Mammary epithelial cell (primary cell): ENCODE measurements at places on chromosomes 6 and 20. TPM values are rescaled to one million over a fixed set of nuclear protein-coding genes. Genes with fewer than 3 reads are reported as not detected.

GRCh38 chr20:8726460-8726859 lies 342.4 kb upstream of the PLCB4 start:
- DNase-seq: no peak

Gene PLG
- not detected for total RNA-seq

- DNase-seq: peak; percentile 64
These were observed 152.3 kb upstream of the SCGN start for GRCh38 chr6:25499615-25500235.

DNA sequence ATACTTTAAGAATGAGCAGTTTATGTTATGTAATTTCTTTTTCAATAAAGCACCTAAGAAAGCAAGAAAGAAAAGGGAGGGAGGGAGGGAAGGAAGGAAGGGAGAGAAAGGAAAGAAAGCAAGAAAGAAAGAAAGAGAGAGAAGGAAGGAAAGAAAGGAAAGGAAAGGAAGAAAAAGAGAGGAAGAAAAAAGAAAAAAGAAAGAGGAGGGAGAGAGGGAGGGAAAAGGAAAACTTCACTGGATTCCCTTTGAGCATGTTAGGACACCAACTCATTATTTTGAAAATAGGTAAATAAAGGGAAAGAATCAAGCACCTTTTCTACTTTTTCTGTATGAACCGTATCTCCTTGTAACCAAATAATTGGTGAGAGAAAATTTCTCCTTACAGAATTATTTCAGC lies 32.3 kb upstream of the TOP1 start:
- no peak for DNase-seq

Gene VNN1
- total RNA-seq: 0.09 TPM in 1 of 2 replicates, not detected in the other

GRCh38 chr20:58888521-58889333 lies 36.2 kb downstream of the GNAS start:
- DNase-seq: peak; percentile 73

DNA sequence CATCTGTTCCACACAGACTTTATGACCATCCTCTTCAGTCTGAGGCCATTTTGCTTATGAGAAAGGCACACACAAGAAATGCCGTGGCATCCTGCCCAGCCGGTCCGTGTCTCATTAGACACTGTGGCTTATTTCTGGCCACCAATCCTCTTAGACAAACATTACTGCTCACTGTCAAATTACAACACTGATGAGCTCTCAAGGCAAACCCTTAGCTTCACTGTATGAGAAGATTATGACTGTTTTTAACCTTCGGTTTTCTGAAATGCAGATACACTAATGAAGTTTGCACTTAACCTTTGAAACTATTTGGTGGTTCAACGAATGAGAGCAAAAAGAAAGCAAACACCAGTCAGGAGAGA lies 50.5 kb upstream of the DST start:
- DNase-seq: peak; percentile 63

- peak; percentile 42 for DNase-seq
These were observed 71.0 kb upstream of the SAMD3 start for GRCh38 chr6:130293800-130294199.

DNA sequence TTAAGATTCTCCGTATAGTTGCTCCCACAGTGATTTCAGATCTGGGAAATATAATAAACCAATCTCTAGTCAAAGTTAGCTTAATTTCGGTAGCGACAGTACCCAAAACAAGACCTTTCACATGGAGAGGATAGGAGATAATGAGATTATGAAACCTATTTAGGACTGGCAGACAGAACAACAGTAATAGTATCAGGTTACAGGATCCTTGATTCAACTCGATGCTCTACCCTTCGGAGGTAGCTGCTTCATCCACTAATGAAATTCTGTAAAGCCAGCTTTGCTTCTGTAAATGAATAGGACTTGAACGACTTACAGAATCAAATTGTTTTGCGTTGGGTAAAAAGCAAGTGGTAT lies 534 bp upstream of the AKIRIN2 start:
- peak; percentile 68 for DNase-seq

Gene ANKRD66
- total RNA-seq: not detected

DNA sequence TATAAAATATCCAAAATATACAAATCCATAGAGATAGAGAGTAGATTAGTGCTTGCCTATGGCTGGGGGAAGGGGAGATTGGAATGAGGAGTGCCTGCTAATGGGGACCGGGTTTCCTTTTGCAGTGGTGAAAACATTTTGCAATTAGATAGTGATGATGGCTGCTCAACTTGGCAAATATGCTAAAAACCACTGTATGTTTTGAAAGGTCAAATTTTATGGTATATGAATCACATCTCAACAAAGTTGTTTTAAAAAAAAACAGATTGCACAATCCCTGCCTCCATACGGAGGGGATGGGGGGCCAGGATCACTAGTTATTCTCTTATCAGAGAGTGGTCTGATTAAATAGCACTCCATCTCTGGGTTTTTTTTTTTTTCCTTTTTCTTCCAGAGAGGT lies 76.9 kb upstream of the RIPOR2 start:
- peak; percentile 49 for DNase-seq

DNA sequence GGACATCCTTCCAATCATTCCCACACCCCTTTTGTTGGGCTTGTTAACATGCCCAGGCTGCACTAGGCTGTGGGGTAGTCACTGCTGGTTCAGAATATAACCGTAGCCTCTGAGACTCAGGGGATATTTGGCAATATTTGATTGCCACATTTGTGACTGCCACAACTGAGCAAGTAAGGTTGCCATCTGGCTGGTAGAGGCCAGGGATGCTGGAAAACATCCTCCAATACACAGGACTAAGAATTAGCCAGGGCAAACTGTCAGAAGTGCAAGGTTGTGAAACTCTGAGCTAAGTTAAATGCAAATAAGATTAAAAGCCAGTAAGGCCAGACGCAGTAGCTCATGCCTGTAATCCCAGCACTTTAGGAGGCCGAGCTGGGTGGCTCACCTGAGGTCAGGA lies 112.0 kb downstream of the ZMYND8 start:
- peak; percentile 46 for DNase-seq
